Lung microvascular endothelial cell (primary cell): ENCODE measurements at places on chromosomes 5 and 9.
A peak's percentile ranks its signal among the peaks of the same experiment; 100 is the strongest.

GRCh38 chr5:76617229-76617628, 6.0 kb downstream of the F2RL2 start:
- DNase-seq = no peak

DNA sequence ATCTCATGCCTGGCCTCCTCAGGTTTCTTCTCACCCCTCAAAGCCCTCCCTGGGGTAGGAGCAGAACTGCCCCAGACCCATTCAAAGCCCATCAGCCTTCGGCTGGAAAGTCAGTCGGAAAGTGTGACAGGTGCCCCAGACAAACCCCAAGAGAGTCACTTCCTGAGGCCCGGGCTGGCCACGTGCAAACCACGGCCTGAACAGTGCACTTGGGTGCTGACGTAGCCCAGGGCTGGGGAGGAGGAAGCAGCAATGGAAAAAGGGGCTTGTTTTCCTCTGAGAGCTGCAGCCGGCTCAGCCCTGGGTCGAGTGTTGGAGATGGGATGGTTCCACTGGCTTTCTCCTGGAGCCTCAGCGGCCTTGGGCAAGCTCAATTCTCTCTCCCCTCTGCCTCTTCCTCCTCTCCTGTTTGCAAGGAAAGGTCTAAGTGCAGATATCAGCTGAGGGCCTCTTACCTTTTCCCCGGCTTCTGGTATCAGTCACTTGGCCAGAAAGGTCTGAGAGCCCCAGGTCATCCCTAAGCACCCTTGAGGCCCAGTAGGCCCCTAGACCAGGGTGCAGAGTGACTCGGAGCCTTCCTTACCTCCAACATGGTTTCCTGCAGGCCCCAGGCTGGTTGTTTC, 5.9 kb upstream of the EGR1 start:
- DNase-seq = peak; percentile 61

GRCh38 chr9:110752766-110753165, 84.2 kb downstream of the MUSK start:
- DNase-seq = peak; percentile 92

DNA sequence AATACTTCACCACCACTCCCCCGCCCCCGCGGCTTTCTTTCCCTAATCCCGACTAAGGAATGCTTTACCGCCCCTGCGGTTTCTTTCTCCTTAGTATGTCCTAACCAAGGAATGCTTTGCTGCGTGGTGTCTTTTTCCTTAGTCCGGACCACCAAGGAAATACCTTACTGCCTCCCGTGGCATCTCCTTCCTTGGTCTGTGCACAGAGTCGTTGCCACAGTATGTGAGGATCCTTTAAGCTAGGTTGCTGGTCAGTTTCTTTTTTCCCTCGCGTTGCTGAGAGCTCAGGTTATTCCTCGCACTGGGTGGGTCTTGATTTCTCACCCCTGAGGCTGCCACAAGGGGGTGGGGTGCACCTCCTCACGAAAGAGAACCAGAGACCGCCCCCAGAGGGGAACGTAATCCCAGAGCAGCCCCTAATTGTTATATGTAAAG, 309.4 kb downstream of the NR3C1 start:
- DNase-seq = no peak

GRCh38 chr5:164504141-164504772, 998.8 kb downstream of the MAT2B start:
- DNase-seq = peak; percentile 75
